ENCODE measurements at places on chromosomes 13 and 19. TPM values are rescaled to one million over a fixed set of nuclear protein-coding genes. Genes with fewer than 3 reads are reported as not detected.

- no peaks in the 10 kb centered on the region for H3K36me3 ChIP-seq
- H3K4me3 ChIP-seq: no peak overlapping the region
- no peaks in the 10 kb centered on the region for H3K27me3 ChIP-seq
- H3K27ac ChIP-seq: no peak overlapping the region
- DNase-seq: no peak
Observed at GRCh38 chr19:31600731-31601295, 251.6 kb upstream of the TSHZ3 start.

DNA sequence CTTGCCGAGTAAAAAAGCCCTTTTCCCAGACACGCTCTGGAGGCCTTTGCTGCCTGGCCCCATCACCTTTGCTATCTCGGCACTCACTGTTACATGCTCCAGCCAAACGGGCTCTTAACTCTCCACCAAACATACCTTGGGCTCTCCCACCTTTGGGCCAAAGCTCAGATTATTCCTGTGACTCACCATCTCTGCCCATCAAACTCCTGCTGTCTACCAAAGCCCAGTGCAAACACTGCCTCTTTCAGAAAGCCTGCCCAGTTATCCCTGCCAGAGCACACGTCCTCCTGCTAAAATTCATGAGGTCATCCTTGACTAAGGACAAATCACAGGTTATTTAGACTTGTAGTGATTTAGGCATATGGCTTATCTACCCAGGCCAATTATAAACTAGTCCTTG lies 48.1 kb upstream of the SERPINE3 start:
- peaks cover 4% of the 10 kb centered on the region for H3K4me1 ChIP-seq
- H3K27me3 ChIP-seq: no peaks in the 10 kb centered on the region
- no peaks in the 10 kb centered on the region for H3K36me3 ChIP-seq
- no peak overlapping the region for H3K27ac ChIP-seq
- H3K4me3 ChIP-seq: no peak overlapping the region

DNA sequence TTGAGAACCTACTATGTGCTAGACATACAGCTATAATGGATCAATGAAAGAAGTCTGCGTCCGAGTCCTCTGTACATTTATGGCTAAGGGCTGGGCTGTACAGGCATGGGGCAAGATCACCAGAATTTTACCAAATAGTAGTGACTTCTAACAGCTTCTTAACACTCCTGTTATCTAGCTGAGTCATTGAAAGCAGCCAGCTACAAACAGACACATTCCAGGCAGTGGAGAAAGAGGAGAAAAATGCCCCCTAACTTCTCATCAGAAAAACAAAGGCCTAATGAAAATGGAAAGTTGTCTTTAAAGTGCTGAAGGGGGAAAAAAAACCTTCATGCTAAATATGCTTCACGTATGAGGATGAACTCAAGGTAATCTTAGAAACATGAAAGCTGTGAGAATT lies 14.3 kb upstream of the ZNF667 start:
- peak overlapping the region; percentile 31 for H3K4me3 ChIP-seq
- peaks cover 2% of the 10 kb centered on the region for H3K36me3 ChIP-seq
- no peak for DNase-seq
- H3K4me1 ChIP-seq: peaks cover 6% of the 10 kb centered on the region

Gene CRX
- total RNA-seq: not detected

Gene ZNF583
- 2.6 TPM for total RNA-seq

Gene OR4F17
- 0.30 TPM for total RNA-seq

DNA sequence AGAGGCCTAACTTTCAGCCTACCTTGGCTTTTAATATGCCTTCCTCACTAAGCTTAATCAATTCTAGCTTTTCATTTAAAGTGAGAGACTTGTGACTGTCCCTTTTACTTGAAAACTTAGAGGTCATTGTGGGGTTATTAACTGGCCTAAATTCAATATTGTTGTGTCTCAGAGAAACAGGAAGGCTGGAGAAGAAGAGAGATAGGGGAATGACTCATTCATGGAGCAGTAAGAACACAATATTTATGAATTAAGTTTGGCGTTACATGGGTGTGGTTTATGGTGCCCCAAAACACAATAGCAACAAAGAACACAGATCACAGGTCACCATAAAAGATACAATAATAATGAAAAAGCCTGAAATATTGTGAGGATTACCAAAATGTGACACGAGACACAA lies 612.1 kb downstream of the TBC1D4 start:
- H3K36me3 ChIP-seq: no peaks in the 10 kb centered on the region
- DNase-seq: no peak
- H3K4me1 ChIP-seq: no peaks in the 10 kb centered on the region
- H3K27ac ChIP-seq: no peak overlapping the region
- no peaks in the 10 kb centered on the region for H3K27me3 ChIP-seq

- no peak overlapping the region for H3K27ac ChIP-seq
- H3K4me3 ChIP-seq: peak overlapping the region; percentile 52
- no peaks in the 10 kb centered on the region for H3K36me3 ChIP-seq
- H3K4me1 ChIP-seq: peaks cover 15% of the 10 kb centered on the region
Observed at GRCh38 chr19:29528350-29528945, 2.7 kb downstream of the VSTM2B start.

Gene FGF21
- total RNA-seq: not detected

GRCh38 chr19:51311351-51312257 lies at the start of gene IGLON5:
Gene IGLON5 (plus strand): TSS chr19:51311644. CDS start chr19:51311848, 204 bp downstream.
- peak within 1 kb of the TSS; percentile 43 for H3K4me3 ChIP-seq
- no peak for DNase-seq
- H3K27ac ChIP-seq: no peak within 1 kb of the TSS
- no peaks in the 10 kb centered on the region for H3K36me3 ChIP-seq
- H3K27me3 ChIP-seq: no peaks in the 10 kb centered on the region

Gene MCF2L
- total RNA-seq: 22.9 TPM

DNA sequence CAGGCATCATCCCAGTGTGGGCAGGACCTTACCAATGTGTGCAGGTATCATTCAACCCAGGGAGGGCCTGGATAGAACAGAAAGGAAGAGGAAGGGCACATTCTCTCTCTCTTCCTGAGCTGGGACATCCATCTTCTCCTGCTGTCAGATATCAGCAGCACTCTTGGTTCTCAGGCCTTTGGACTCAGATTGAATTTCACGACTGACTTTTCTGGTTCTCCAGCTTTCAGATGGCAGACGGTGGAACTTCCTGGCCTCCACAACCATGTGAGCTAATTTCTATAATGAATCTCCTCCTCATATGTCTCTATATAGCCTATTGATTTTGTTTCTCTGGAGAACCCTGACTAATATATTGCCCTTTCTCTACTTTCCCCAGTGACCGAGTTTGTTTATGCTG lies 77.3 kb downstream of the OLFM4 start:
- no peak overlapping the region for H3K4me3 ChIP-seq
- no peak for DNase-seq
- H3K36me3 ChIP-seq: no peaks in the 10 kb centered on the region

- no peaks in the 10 kb centered on the region for H3K36me3 ChIP-seq
- no peaks in the 10 kb centered on the region for H3K4me1 ChIP-seq
- no peak for DNase-seq
- H3K27ac ChIP-seq: no peak overlapping the region
Observed at GRCh38 chr13:106802917-106803316, 235.0 kb upstream of the ARGLU1 start.

DNA sequence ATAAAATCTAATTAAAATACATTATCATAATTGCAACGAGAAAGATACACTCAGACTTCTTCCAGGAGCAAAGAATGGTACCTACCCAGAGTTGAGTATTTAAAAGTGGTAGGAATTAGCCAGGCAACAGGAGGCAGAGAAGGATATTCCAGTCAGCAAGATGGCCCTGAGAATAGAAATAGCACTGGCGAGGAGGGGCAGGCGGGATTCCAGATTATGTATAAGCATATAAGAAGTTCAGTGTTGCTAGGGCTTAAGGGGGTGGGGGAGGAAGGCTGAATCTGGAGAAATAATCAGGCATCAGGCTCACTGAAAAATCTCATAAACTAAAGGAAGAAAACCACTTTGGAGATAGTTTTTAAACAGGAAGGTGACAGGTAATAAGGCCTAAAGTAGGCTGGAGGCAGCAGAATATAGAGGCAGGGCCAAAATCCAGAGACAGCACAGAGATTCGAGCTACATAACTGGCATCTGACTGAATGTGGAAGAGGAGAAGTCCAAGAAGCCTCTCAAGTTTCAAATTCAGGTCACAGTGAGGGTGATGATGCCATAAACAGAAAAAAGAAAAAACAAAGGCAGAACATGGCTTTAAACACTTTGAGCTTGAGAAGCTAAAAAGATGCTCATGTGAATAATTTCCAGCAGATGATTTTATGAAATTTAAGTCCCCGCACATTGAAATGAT lies 7.5 kb downstream of the KPNA3 start:
- DNase-seq: no peak
- peaks cover 3% of the 10 kb centered on the region for H3K4me1 ChIP-seq
- no peaks in the 10 kb centered on the region for H3K27me3 ChIP-seq

Gene PRR22
- 2.1 TPM for total RNA-seq

Gene LRRC63
- not detected for total RNA-seq

DNA sequence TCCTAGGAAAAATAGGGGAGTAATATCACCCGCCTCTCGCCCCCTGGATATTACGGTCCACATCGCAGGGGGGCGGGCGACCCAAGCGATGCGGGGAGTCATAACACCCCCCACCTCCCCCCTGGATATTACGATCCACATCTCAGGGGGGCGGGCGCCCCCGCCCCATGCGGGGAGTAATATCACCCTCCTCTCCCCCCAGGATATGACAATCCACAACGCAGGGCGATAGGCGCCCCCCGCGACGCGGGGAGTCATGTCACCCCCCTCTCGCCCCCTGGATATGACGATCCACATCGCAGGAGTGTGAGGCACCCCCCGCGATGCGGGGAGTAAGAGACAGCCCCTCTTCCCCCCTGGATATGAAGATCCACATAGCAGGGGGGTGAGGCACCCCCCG lies 684.4 kb upstream of the PCDH9 start:
- no peaks in the 10 kb centered on the region for H3K27me3 ChIP-seq
- no peaks in the 10 kb centered on the region for H3K4me1 ChIP-seq
- H3K4me3 ChIP-seq: no peak overlapping the region
- H3K27ac ChIP-seq: no peak overlapping the region
- H3K36me3 ChIP-seq: no peaks in the 10 kb centered on the region
- no peak for DNase-seq

- H3K27me3 ChIP-seq: no peaks in the 10 kb centered on the region
- no peak overlapping the region for H3K27ac ChIP-seq
- no peak overlapping the region for H3K4me3 ChIP-seq
- DNase-seq: no peak
- no peaks in the 10 kb centered on the region for H3K36me3 ChIP-seq
- no peaks in the 10 kb centered on the region for H3K4me1 ChIP-seq
Observed at GRCh38 chr13:74708629-74709028, 574.4 kb upstream of the KLF12 start.

Gene LATS2
- total RNA-seq: 26.5 TPM

DNA sequence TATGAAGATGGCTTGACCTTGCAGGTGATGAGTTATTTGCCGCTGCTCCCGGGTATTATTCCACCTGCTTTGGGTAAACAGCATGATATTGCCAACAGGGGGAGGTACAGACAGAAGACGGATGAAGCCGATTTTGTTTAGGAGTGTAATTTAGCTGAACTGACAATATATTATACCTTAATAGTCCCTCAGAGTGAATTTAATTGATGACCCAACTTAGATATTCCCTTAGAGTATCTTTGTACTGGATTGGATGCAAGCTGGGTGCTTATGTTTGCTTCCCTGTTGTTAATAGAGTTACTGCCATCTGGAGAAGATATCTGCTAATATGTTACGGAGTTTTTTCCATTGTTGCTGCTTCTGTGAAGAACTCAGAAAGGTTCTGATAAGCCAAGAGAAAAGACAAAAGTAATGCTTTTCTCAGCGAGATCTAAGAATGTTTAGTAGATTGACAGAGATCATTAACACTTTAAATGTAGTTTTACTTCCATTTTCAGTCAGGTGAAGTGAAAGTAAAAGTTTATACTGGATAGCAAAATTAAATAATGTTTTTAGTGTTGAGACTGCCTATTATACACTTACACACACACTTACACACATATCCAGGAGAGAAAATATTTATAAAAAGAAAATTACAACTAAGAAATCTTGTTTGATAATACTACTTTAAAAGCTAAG lies 2220.8 kb upstream of the PCDH20 start:
- no peak for DNase-seq
- no peaks in the 10 kb centered on the region for H3K27me3 ChIP-seq
- H3K27ac ChIP-seq: no peak overlapping the region

Gene MEIOSIN
- not detected for total RNA-seq

- no peaks in the 10 kb centered on the region for H3K27me3 ChIP-seq
- H3K36me3 ChIP-seq: peaks cover 9% of the 10 kb centered on the region
- no peak overlapping the region for H3K4me3 ChIP-seq
- no peak overlapping the region for H3K27ac ChIP-seq
- no peaks in the 10 kb centered on the region for H3K4me1 ChIP-seq
- no peak for DNase-seq
Observed at GRCh38 chr13:102645701-102646100, 48.9 kb downstream of the TPP2 start.

GRCh38 chr19:11047866-11048265 lies 41.4 kb upstream of the LDLR start:
- DNase-seq: no peak
- H3K4me1 ChIP-seq: no peaks in the 10 kb centered on the region
- H3K4me3 ChIP-seq: no peak overlapping the region
- H3K27ac ChIP-seq: no peak overlapping the region

DNA sequence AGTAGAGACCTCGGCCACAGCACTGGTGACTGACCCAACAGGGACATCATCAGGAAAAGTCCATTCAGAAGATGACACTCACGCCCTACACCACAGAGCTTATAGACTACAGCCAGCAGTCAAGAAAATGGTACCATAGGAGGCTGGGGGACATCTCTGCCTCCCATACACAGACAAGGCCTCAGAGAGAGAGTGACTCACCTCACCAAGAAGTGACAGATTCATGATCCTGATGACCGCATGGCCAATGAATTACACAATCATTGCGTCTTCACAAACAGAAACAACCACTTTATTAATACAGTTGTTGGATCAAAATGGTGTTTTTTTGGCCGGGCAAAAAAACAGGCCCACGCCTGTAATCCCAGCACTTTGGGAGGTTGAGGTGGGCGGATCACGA lies 260.8 kb upstream of the TSHZ3 start:
- H3K4me3 ChIP-seq: no peak overlapping the region
- H3K36me3 ChIP-seq: no peaks in the 10 kb centered on the region
- H3K4me1 ChIP-seq: no peaks in the 10 kb centered on the region
- H3K27me3 ChIP-seq: no peaks in the 10 kb centered on the region
- no peak for DNase-seq

Gene GRK1
- total RNA-seq: not detected

GRCh38 chr19:33564836-33565338 lies 43.3 kb upstream of the PEPD start:
- no peak for DNase-seq
- H3K4me3 ChIP-seq: no peak overlapping the region
- no peak overlapping the region for H3K27ac ChIP-seq
- H3K4me1 ChIP-seq: peaks cover 1% of the 10 kb centered on the region
- no peaks in the 10 kb centered on the region for H3K36me3 ChIP-seq

- H3K27ac ChIP-seq: no peak overlapping the region
- no peak for DNase-seq
- H3K4me3 ChIP-seq: no peak overlapping the region
- no peaks in the 10 kb centered on the region for H3K4me1 ChIP-seq
- no peaks in the 10 kb centered on the region for H3K27me3 ChIP-seq
Observed at GRCh38 chr13:109483284-109483683, 303.1 kb downstream of the IRS2 start.

- H3K27ac ChIP-seq: no peak overlapping the region
- H3K4me1 ChIP-seq: no peaks in the 10 kb centered on the region
- DNase-seq: no peak
- H3K27me3 ChIP-seq: no peaks in the 10 kb centered on the region
- no peak overlapping the region for H3K4me3 ChIP-seq
Observed at GRCh38 chr13:46077265-46077664, 24.7 kb upstream of the ZC3H13 start.
